ENCODE measurements at places on chromosomes 2 and 18.

DNA sequence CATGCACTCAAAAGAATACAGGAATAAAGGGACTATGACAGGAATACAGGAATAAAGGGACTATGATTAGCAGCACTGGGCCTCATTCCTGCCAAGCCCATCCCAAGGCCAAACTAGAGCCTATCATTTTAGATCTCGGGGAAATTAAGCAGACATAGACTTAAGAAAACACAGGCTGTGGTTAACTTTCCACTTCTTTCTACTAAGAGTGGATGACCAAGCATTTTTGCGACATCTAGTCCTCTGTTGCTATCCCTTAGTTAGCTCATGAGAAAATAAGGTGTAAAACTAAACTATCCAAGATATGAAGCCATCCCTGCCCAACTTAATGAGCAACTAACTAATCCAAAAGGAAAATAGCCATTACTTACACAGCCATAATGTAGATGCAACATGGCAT lies 5.9 kb downstream of the LYPD1 start:
- no peak for DNase-seq

DNA sequence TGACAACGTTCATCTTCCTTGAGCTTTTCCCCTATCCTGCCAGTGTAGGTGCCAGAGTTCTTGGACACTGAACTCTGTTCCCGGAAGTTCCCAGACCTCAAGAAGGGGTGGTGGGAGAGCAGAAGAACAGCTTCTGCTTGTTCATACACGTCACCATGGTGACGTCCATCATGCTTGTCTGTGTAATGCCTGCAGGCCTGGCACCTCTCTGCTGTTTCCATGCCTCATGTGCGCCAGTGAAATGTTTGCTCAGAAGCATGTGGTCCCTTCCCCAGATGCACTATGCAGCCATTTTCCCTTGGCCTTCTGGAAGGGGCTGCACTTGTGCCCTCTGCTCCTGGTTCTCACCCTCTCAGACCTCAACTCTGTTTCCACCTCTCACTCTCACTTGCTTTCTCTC lies 210.8 kb upstream of the NABP1 start:
- no peak for DNase-seq

- no peak for DNase-seq
Observed at GRCh38 chr2:39696101-39696553, 30.4 kb downstream of the TMEM178A start.

- DNase-seq: no peak
Observed at GRCh38 chr2:154771664-154772284, 73.3 kb downstream of the KCNJ3 start.

DNA sequence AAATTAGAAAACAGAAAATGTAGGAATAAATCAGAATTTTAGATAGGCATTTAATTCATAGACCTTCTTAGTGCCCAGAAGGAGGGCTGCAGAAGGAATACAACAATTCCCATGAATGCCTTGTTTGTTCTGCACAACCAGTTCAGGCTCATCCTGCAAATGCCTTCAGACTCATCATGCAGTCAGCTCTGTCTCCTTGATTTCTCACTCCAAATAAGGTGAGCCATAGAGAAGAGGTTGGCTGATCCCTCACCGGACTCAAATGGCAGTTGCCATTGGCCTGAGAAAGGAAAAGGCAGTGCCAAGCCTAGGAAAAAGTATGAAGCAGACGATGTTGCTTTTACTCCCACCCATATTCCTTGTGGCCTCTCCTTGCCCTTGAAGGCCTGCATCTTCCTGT lies 50.3 kb downstream of the DSC3 start:
- no peak for DNase-seq

GRCh38 chr2:162462911-162463310 lies 119.0 kb downstream of the GCA start:
- no peak for DNase-seq

DNA sequence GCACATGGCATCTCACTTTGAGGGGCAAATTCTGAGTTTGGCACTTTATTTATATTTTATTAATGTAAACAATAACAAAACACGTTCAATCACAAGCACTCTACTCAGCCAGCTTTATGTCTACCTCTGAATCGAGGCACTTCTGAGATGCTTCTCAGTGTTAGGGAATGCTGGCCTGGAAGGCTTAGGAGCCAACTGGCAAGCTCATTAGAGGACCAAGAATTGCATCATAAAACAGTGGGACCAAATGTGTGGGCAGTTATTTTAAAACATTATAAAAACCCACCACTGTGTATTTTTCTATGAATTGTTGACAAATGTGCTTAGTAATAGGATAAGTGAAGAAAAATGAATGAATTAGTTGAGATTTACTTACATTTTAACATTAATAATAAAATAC lies 46.8 kb upstream of the SMIM21 start:
- no peak for DNase-seq

GRCh38 chr18:32891797-32892196 lies 119.0 kb upstream of the KLHL14 start:
- DNase-seq: no peak

- no peak for DNase-seq
Observed at GRCh38 chr18:55672574-55673361, 84.8 kb upstream of the TCF4 start.

DNA sequence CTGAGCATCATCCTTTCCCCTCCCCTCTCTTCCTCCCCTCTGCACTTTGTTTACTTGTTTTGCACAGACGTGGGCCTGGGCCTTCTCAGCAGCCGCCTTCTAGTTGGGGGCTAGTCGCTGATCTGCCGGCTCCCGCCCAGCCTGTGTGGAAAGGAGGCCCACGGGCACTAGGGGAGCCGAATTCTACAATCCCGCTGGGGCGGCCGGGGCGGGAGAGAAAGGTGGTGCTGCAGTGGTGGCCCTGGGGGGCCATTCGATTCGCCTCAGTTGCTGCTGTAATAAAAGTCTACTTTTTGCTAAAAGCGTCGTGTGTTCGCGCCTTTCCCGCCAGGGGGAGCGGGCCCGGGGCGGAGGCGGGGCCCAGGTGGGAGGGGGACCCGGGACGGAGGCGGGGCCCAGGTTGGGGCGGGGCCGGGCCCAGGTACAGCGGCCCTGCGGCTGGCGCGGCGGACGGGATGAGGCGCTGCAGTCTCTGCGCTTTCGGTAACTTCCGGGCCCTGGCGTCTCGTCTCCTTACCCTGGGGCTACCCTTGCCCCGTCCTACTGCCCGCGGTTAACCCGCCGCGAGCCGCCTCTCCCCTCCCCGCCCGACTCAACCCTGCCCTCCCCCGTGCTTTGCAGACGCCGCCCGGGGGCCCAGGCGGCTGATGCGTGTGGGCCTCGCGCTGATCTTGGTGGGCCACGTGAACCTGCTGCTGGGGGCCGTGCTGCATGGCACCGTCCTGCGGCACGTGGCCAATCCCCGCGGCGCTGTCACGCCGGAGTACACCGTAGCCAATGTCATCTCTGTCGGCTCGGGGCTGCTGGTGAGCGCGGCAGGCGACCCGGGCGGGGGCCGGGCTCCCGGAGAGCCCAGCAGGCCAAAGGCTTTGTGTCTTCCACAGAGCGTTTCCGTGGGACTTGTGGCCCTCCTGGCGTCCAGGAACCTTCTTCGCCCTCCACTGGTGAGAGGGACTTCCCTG lies at the start of gene KRTCAP3:
KRTCAP3 (plus strand) TSS at position 424 of the 962 bp plus-strand sequence; CDS start at position 456, 32 bp downstream.
- DNase-seq: no peak

GRCh38 chr2:105578166-105578565 lies 166.5 kb upstream of the NCK2 start:
- DNase-seq: no peak

Measured in suppressor macrophage treated with lipopolysaccharide for 1 hour (primary cell).